Hematopoietic multipotent progenitor cell (in vitro differentiated cells): ENCODE measurements at places on chromosomes 1 and 21.

GRCh38 chr21:42311160-42311559 lies 4.0 kb downstream of the TFF3 start:
- DNase-seq: no peak

DNA sequence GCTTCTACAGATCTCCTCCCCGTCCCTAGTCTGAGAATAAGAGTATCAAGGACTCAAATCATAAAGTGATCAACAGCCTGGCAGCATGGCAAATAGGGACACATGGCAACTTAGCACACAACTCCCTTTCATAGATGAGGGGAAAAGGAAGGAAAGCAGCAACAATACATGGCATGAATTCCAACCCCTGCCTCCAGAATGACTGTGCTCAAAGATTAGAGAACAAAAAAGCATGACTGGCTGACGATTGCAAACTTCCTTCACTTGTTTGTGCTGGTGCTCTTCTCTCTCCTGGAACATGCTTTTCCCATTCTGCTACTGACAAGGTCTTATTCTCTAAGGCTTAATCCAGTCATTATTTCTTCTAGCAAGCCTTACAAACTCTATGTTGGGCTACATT lies 11.5 kb downstream of the KTI12 start:
- no peak for DNase-seq

GRCh38 chr1:13892198-13892597 lies 192.2 kb downstream of the PRDM2 start:
- DNase-seq: no peak

GRCh38 chr1:27968692-27969091 lies 8.9 kb downstream of the XKR8 start:
- no peak for DNase-seq
